ENCODE measurements at places on chromosomes 1 and 21. TPM values are rescaled to one million over a fixed set of nuclear protein-coding genes. Genes with fewer than 3 reads are reported as not detected.

Gene FMN2
- 0.20 TPM for total RNA-seq

Gene OR2AK2
- not detected for total RNA-seq

Gene C8B
- total RNA-seq: 0.71 TPM

DNA sequence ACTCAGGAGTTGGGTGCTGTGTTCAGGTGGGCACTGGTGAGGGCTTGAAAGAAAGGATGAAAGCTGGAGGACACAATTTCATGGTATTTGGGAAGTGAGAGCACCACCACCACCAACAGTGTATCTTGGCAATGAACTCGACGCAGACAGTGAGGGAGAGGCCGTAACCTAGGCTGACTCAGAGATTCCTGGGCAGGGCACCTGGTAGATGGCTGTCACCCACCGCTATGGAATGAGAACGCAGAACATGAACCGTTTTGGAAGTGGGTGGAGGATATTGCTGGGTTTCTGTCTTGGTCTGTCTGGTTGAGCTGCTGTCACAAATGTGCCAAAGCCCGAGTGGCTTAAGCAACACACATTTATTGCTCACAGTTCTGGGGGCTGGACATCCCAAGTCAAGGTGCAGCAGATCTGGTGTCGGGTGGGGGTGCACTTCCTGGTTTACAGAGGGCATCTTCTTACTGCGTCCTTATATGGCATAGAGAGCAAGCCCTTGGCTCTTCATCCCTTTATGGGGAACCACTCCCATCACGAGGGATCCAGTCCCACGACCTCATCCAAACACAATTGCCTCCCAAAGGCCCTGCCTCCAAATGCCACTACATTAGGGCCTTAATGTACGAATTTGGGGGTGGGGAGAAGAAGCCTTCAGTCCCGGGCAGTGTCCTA, 246.3 kb downstream of the SIPA1L2 start:
- no peak overlapping the region for H3K27ac ChIP-seq
- no peak overlapping the region for H3K4me3 ChIP-seq
- H3K36me3 ChIP-seq: no peaks in the 10 kb centered on the region
- H3K4me1 ChIP-seq: no peaks in the 10 kb centered on the region
- DNase-seq: no peak
- no peaks in the 10 kb centered on the region for H3K27me3 ChIP-seq

GRCh38 chr21:45892156-45892915, 89.2 kb upstream of the COL6A1 start:
- no peak overlapping the region for H3K27ac ChIP-seq
- peaks cover 9% of the 10 kb centered on the region for H3K27me3 ChIP-seq
- H3K36me3 ChIP-seq: no peaks in the 10 kb centered on the region
- H3K4me3 ChIP-seq: no peak overlapping the region

DNA sequence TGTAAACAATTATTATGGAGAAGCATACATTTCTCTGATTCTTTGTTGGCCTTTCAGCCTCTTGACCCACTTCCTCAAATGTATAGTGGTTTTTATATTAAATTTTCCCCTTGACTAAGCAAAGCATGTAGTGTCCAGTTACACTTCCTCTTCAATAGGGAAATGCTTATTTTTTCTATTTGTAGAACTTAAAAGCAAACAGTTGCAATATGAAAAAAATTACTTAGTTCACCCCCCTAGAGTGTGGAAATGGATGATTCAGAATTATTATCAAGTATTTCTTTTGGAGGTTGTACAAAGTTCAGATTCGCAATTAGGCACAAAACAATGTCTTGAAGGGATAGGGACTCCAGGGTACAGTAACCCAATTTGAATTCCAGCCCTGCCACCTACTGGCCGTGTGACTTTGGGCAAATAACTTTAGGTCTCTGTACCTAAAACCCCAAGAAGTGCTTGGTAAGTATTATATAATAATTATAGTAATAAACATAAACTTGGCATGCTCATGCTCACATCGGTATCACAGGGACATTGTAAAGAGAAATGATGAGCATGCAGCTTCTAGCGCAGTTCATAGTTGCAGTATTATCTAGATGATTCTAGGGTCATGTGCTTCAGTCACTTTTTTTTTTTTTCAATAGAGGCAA, 28.6 kb upstream of the IFNGR2 start:
- peaks cover 11% of the 10 kb centered on the region for H3K4me1 ChIP-seq
- H3K27ac ChIP-seq: peak overlapping the region; percentile 84
- no peak overlapping the region for H3K4me3 ChIP-seq
- no peaks in the 10 kb centered on the region for H3K27me3 ChIP-seq
- H3K36me3 ChIP-seq: no peaks in the 10 kb centered on the region

DNA sequence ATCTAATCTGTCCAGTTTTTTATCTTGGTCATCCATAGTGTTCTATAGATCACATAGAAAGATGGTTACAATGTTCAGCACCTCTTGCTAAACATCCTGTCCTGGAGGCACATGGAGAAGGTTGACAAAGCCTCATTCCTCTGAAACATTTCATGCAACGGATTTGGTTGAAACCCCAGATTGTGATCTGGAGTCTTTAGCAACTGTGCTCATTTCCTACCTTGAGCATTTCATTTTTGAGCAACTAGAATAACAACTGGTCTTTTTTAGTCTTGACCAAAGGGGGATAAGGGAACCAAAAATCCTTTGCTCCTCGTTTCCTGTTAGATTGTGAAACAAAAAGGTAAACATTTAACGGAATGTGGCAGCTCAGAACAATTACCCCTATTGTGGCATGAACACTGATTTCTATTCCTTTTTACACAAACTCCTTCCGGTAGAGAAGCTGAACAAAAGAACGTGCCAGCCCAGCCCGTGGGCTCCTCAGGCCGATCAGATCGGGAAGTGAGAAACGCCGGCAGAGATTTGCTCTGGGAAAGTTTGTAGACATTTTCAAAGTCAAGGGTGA, 94.7 kb upstream of the ERRFI1 start:
- H3K27ac ChIP-seq: peak overlapping the region; percentile 83
- H3K4me3 ChIP-seq: no peak overlapping the region
- peaks cover 47% of the 10 kb centered on the region for H3K4me1 ChIP-seq

DNA sequence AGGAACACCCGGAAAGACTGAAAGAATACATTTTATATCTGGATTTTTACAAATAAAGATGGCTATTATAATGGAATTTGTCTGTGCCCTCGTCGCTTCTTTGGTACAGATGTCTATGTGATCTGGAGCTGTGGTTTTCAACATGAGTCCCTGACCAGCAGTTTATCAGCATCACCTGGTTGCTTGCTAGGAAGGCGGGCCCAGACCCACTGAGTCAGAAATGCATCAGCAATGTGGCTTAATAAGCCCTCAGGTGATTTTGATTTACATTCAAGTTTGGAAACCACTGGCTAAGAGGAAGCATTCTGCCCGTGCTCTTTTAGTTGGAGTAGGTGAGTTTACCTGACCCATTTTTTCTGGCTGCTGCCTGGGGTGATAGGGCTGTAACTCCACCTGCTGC, 31.7 kb downstream of the ATP1A1 start:
- no peaks in the 10 kb centered on the region for H3K4me1 ChIP-seq
- no peaks in the 10 kb centered on the region for H3K27me3 ChIP-seq
- no peak overlapping the region for H3K27ac ChIP-seq
- peaks cover 16% of the 10 kb centered on the region for H3K36me3 ChIP-seq
- no peak for DNase-seq

DNA sequence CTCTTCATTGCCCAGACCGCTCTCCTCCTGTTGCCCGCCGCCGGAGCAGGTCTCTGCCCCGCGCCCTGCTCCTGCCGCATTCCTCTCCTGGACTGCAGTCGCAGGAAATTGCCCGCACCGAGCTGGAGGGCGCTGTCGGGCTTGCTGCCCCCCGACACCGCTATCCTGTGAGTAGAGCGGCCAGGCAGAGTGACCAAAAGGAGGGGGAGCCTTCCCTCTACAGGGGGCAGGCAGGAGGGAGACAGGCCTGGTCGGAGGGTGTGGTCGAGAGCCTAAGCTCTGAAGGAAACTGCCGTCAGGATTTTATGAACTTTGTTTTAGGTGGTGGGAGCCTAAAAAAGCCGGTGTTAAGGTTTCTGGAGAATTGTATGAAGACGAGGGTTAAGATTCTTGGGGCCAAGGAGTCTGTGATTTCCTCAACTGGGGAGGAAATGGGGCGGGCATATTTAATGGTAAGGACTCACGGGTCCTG, 517 bp downstream of the LRIG2 start:
- DNase-seq: peak; percentile 63
- no peaks in the 10 kb centered on the region for H3K36me3 ChIP-seq
- peaks cover 36% of the 10 kb centered on the region for H3K4me1 ChIP-seq
- no peaks in the 10 kb centered on the region for H3K27me3 ChIP-seq
- peak overlapping the region; percentile 86 for H3K4me3 ChIP-seq

DNA sequence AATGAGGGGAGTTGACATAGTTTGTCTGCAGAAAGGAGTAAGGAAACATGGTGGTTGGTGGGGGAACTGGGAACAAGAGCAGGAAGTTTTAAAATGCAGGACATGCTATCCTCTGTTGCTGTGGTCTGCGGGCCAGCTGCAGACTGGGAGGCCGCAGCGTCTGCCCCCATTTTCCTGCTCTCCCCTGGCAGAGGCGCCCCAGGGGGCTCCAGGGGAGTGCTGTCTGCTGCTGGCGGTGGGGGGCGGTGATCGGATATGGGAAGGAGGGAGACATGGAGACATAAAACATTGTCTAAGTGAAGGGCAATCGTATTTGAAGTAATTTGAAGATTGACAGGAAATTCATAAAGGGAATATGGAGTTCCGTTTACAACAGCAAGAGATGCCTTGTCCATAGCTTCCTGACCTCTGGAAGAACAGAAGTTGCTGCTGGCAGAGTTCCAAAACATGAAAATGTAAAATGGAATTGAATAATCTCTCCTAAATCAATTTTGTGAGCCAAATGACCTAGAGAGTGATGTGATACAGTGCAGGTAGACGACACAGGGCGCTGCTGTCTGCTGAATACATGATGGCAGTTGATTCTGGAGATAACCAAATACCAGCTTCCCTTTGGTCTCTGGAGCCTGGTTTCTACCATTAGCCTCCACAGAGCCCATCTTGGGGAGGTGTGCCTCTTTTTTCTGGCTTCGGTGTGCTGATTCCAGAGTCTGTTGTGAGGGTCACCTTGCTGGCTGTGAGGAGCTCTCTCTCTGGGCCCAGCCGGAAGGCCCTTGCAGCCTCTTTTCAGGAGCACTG, 61.0 kb downstream of the PCBP3 start:
- H3K27me3 ChIP-seq: no peaks in the 10 kb centered on the region
- H3K36me3 ChIP-seq: no peaks in the 10 kb centered on the region
- no peak for DNase-seq
- no peak overlapping the region for H3K27ac ChIP-seq
- H3K4me3 ChIP-seq: no peak overlapping the region
